Fibroblast of skin of right biceps (primary cell): ENCODE measurements at places on chromosomes 12 and 14.
A peak's percentile ranks its signal among the peaks of the same experiment; 100 is the strongest.

DNA sequence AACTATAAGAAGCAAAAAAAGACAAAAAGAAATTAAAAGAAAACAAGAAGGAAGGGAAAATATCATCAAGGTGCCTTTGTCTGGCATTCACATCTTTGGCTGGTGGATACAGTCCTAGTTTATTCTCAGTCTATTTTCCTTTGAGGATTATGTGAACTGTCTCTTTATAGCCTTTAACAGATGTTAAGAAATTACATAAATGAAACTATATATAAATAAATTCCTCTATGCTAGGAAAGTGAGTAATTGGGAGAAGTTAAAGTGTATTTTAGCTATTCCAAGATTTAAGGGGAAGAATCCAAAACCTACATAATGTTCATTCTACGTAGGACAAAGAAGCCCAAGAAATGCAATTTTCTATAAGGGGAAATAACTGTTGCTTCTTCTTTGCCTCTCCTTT, 316.3 kb downstream of the ADAMTS20 start:
- no peak for DNase-seq

DNA sequence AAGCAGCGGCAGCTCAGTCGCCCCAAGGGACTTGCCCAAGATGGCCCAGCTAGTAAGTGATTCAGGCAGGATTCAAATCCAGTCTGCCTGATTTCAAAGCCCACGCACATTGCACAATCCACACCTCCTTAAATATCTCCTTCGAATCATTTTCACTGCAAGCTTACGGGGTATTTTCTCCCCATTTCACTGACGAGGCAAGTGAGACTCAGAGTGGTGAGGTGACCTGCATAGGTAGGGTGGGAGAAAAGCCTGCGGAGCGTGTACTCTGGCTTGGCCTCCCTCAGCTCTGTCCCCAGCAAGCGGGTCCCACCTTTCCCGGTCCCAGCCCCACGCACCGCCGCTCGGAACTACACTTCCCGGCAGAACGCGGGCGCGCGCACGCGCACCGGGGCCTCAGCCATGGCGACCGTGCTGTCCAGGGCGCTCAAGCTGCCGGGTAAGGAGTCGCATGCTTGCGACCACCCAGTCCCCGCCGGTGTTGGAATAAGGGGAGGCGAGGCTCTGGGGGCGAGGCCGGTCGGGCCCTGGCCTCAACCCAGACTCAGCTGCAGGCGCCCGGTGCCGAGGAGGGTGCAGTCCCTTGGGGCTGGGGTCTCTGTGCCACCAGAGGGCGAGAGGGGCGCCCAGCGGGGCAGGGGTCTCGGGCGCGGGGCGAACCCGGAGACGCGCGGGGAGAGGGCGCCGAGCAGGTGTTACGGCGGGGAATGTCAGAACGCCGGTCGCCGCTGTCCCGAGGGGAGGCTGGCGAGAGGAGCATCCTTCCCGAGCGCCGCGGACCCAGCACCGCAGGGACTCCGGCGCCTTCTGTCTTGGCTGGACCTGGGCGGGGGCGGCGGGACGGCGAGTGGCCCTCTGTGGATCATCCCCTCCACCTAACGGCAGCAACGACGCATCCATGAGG, at the start of gene FAM234B:
TSS of gene FAM234B (plus strand) at position 380 of the 904 bp plus-strand sequence. CDS start at position 403, 23 bp downstream.
- DNase-seq: peak; percentile 57

GRCh38 chr12:116392061-116392460, 114.6 kb upstream of the MED13L start:
- DNase-seq: no peak

DNA sequence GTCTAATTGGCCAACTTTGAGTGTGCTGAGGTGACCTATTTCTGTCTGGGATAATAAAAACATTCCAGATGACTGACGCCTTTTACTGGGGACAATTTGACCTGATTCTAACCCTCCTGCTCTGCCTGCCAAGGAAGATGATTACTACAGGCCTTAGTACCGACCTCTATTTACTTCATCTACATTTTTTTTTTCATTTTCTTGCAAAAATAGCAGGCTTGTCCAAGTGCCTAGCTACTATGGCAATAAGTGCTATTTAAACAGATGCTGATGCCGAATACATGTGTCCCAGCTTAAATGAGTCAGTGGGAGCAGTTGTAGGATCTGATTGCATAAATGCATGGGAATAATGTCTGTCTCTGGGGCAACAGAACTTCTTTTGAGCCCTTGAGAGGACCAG, 254.3 kb downstream of the RGS6 start:
- DNase-seq: no peak

DNA sequence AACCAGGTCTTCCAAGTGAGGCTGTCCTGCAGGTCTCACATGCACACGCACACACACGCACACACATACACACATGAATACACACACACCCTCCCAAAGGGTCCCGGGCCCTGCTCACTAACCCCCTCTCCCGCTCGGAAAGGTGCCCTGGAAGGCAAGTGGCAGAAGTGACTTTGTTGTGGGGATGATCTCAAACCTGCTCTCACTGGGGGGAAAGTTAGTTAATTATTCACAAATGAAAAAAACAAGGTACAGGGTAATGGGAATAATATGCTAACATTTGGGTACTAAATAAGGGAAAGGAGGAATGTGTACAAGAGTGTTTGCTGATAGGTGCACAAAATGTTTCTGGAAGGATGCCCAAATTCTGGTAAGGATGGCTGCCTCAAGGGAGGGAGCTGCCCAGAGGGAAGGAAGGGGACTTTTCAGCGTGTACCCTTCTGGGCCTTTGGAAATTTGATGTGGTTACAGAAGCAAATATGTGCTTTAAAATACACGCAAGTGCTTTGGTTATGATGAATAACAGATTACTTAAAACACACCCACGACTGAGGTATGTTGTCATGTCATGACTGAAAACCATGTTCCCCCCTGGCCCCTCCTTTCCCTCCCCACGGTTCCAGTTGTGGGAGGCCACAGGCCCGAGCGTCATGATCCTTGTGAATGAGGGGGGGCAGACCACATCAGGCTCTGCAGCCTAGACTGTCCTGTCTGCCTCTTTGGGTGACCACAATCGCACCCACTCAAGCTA, 43.3 kb upstream of the PLEKHG6 start:
- DNase-seq: peak; percentile 53
